ENCODE measurements at places on chromosomes 5 and 9.

- no peak for DNase-seq
Observed at GRCh38 chr5:77640589-77641396, 2.3 kb upstream of the OTP start.

GRCh38 chr5:74021126-74021525 lies 395.1 kb downstream of the ARHGEF28 start:
- no peak for DNase-seq

DNA sequence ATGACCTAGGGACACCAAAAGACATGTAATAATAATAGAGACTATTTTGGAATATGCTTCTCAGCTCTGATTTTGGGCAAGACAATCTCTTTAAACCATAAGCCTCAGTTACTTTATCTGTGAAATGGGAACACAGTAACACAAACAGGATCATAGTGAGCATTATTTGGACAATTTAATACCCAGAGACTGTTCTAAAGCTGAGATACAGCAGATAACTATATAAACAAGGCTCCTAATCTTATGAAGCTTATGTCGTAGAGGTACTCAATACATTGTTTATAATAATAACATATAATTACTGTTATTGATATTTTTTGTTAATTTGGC lies 250.8 kb downstream of the SEC61B start:
- DNase-seq: no peak

GRCh38 chr5:150144246-150144801 lies 11.3 kb downstream of the PDGFRB start:
- no peak for DNase-seq

DNA sequence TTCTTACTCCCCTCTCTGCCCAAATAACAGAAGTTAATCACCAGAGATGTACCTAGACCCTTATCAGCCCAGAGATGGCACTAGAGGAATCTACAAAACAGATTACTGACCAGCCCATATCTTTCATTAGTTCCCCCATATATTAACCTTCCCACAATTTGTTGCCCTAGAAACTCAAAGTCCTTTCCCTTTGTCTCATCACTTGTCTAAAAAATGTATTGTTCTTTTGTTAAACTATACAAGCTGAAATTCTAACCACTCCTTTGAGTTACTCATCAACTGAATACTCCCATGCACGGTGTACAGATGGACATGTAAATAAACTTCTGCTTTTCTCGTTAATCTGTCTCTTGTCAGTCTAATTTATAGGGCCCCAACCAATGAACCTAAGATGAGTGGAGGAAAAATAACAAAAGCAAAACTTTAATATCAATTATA lies 130.9 kb downstream of the CCDC192 start:
- peak; percentile 6 for DNase-seq

- no peak for DNase-seq
Observed at GRCh38 chr5:104347119-104347708, 784.6 kb upstream of the NUDT12 start.

DNA sequence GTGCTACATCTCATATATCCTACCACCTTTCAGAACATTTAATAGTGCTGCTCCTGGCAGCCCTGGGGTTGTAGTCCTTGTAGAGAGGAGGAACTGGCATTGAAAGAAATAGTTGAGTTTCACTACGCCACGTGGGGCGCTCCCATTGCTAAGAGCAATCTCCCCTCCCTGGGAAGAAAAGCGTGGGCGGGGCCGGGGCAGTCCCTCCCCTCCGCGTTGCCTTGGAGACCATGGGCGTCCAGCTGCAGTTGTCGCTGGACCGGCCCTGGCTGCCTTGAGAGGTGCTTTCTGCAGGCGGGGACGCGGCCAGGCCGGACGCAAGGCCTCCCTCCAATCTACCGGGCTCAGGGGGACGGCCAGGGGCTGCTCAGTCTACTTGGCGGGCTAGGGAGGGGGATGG lies 368 bp upstream of the CCDC180 start:
- peak; percentile 14 for DNase-seq

- DNase-seq: no peak
Observed at GRCh38 chr9:1939926-1940368, 75.2 kb upstream of the SMARCA2 start.

- no peak for DNase-seq
Observed at GRCh38 chr5:139746691-139747582, 48.7 kb upstream of the PSD2 start.

DNA sequence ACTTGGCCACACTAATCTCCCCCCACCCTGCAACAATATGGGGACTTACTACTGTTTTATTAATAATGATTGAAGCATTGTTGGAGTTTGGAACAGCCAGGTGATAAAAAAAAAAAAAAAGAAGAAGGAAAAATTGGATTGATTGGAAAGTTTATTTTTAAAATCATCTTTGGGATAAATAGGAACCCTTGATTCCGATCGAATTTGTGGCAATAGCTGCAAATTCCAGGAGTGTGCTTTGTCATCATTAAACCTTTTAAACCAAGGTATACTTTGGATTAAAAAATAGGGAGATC lies 907 bp upstream of the NR2F1 start:
- no peak for DNase-seq

GRCh38 chr9:109139851-109140250 lies 20.1 kb upstream of the TMEM245 start:
- DNase-seq: no peak

GRCh38 chr5:72288924-72289323 lies 31.1 kb downstream of the MRPS27 start:
- DNase-seq: no peak
